Right ventricle myocardium superior (tissue), 1 donor: ENCODE measurements at places on chromosomes 7 and 10.

- DNase-seq, result no peak
Observed at GRCh38 chr7:25982684-25983083, 169.3 kb upstream of the NFE2L3 start.

- DNase-seq, result no peak
Observed at GRCh38 chr7:68456469-68456868, 1141.8 kb upstream of the AUTS2 start.

- DNase-seq, result no peak
Observed at GRCh38 chr7:47572094-47572445, 9.8 kb downstream of the TNS3 start.

- DNase-seq, result no peak
Observed at GRCh38 chr7:22319424-22320403, 37.2 kb downstream of the RAPGEF5 start.

DNA sequence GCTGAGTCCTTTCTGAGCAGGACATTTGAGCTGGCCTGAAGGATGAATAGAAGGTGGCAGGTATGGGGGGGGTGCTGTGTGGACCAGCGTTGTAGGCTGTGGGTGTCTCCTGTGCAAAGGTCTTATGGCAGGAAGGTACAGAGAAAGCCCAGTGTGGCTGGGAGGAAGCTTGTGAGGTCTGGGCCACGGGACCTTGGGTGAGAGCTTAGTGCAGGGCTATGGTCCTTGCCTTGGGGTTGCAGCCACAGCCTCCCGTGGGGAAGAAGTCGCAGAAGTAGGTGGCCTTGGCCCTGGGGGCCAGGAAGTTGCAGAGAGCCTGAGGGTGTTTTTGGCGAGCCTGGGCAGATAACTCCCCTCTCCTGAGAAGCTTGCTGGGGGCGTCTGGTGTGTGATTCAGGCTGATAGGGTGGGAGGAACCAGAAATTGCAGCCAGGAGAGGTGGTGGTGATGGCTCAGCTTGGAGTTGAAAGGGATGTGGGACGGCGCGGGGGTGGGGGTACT is 172.0 kb upstream of the TNRC18 start:
- DNase-seq, result no peak
